Lung (tissue), 17 donors: ENCODE measurements at places on chromosomes 7 and 10. TPM values are rescaled to one million over a fixed set of nuclear protein-coding genes. Genes with fewer than 3 reads are reported as not detected.

- DNase-seq, result peak; percentile 97
Measured at GRCh38 chr10:31157123-31158010, 125.7 kb upstream of the ZNF438 start.

- peak; percentile 22 for DNase-seq
Measured at GRCh38 chr7:38660427-38661099, 29.4 kb upstream of the AMPH start.

- DNase-seq, result no peak
Measured at GRCh38 chr7:12173671-12174070, 37.4 kb upstream of the TMEM106B start.

DNA sequence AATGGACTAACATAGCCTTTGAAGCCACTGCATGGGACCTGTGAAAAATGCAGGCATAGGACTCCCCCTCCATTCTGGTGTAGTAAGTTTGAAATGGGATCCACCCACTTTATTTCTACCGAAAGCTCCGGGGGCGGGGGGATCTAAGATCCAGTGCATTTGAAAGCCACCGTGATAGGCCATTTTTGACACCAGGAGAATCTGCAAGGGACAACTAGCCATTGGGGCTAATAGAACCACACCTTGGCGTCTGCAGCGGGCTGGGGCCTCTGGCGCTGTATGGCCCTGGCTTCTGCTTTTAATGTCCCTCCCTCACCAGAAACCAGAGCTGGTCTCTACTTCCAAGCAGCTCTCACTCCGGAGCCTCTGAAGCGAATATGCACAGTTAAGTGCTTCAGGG, 60.1 kb upstream of the GPR26 start:
- DNase-seq, result no peak

Gene CLDN4
- 150 TPM for total RNA-seq

DNA sequence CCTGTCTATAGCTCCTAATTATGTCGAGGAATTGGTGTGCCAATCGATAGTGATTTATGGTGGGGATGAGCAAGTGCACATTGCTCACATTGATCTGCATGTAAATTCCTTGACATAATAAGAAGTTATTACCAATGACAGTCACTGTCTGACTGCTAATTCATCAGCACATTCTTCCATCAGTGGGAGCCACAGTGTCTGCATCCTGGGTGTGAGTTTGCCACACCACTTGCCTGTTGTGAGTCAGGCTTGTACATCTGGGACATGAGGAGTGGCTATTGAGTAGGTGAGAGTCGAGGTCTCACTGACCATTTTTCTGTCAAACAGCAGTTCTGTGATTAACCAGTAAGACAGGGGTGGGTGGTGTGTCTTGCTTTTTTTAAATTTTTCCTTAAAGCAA, 263.4 kb downstream of the LRMDA start:
- DNase-seq, result no peak

DNA sequence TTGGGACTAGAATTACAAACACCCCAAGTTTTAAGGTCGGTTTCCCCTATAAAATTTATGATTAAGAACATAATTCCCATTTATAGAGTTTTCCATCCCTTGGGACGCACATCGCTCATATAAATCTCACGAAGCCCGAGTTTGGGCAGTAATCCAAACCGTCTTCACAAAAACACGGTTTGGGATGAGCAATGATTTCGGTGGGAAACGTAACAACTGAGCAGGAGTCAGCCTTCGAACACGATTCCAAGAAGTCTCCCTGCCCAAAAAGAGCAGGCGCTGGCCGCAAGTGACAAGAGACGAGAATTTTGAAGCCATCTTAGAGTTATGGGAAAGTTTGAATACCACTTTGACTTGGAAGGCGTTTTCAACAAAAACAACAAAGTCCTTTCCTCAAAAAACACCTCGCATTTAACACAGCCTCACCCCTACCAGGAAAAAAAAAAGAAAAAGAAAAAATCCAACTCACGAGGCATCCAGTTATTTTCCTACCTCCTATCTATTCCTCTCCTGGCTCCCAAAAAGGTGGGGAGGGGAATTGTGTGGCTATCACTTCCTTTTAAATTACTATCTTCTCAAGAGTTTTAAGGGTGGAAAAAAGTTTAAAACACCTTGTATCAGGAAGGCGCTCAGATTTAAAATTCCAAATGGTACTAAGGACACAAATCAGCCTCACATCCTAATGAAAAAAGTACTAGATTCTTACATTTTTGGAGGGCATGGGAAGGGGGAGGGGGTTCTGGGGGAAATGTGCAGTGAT, 1.6 kb downstream of the SEPHS1 start:
- DNase-seq, result peak; percentile 79

- DNase-seq, result peak; percentile 69
Measured at GRCh38 chr10:109961174-109962001, 38.1 kb upstream of the XPNPEP1 start.

DNA sequence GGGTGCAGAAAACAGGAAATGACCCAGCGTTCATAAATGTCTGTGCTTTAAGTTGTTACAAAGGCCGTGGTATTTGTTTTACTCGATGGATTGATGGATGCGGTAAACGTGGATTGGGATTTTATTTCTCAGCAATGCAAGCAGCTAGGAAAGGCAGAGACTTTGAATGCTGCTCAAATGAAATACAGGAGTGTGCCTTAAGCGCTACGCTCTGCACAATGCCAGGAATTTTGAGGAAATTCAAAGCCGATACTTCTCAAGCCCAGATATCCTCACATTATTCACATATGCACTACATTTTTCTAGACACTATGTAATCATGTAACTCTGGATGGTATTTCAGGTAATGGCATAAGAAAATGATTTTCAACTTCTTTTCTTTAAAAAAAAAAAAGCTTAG, 514.3 kb upstream of the ADARB2 start:
- no peak for DNase-seq

GRCh38 chr10:16999665-17000451, 129.8 kb downstream of the CUBN start:
- peak; percentile 63 for DNase-seq

Gene OR2A1
- total RNA-seq, result not detected

Gene PTPRZ1
- total RNA-seq, result 11.6 TPM

Gene COPS6
- total RNA-seq, result 89.3 TPM

DNA sequence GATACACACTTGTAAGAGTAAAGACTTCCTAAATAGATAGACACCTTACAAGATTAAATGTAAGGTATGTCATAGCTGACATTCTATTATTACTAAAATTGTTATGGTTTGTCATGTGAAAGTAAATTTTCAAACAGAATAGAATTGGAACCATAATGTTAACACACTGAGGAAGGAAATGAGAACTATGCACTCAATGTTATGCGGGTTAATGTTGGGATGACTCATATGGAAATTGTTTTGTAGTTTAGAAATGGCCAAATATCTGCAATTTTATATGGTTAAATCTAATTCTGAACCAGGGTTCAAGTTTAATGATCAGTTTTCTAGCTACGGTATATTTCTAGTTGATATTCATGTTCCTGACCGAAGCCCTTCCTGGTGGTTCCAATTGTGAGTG, 214.2 kb upstream of the ADO start:
- DNase-seq, result no peak

- no peak for DNase-seq
Measured at GRCh38 chr7:124652237-124652636, 113.4 kb downstream of the GPR37 start.

GRCh38 chr10:15336211-15336610, 34.9 kb downstream of the FAM171A1 start:
- DNase-seq, result peak; percentile 55

DNA sequence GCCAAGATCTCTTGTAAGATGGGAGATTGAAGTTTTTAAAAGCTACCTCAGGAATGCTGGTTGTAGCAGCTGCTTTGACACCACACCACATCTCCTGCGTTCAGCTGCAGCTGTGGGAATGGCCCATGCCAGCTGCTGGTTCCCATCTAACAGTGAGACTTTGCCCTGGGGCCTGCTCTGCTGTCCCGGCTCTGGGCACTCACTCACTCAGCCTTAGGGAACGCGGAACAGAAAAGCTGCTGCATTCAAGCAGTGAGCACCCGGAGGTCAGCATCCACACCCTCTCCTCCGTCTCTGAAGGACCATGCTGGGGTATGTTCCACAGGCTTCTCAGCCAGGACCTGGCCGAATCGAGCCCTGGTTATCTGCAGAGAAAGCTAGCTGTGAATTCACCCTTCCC, 197.1 kb upstream of the CXCL12 start:
- DNase-seq, result no peak

Gene DBF4
- total RNA-seq, result 9.2 TPM

DNA sequence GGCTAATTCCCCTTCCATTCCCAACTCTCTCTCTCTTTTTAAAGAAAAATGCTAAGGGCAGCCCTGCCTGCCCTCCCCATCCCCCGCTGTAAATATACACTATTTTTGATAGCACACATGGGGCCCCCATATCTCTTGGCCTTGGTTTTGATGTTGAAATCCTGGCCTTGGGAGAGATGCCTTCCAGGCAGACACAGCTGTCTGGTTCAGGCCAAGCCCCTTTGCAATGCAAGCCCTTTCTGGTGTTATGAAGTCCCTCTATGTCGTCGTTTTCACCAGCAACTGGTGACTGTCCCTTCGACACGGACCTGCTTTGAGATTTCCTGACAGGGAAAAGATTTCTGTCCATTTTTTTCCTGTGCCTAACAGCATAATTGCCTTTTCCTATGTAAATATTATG, 3.0 kb downstream of the ADRA2A start:
- DNase-seq, result peak; percentile 22

- DNase-seq, result no peak
Measured at GRCh38 chr7:123023126-123023525, 27.6 kb upstream of the TAS2R16 start.

Gene NEUROG3
- not detected for total RNA-seq

- no peak for DNase-seq
Measured at GRCh38 chr10:20088061-20088701, 271.9 kb downstream of the PLXDC2 start.

DNA sequence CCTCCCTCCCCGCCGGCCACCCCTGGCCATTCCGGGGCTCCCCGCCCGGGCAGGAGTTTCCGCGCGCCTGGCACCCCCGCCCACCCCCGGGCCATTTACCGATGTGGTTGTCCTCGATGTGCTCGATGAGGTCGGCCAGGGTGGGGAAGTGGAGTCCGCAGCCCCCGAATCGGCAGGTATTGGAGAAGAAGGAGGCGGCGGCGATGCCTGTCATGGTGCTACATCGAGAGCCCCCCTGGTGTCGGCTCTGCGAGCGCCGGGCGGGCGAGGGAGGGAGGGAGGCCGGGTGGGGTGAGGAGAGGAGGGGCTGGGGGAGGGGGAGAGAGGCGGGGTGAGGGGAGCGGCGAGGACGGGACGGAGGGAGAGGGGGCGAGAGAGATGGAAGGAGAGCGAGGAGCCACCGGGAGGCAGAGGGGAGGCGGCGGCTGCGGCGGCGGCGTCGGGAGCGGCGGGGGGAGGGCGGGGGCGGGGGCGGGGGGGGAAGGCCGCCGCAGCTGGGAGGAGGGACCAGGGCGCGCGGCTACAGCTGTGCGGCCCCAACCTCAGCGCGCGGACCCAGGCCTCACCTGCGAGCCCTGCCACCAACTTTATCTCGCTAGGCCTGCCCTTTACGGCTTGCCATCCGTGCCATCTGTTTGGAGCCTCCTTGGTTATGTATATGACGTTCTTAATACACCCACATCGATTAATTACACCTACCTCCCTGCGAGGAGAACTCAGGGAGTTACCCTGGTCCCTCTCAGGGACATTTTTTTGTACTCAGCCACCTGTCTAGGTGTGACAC, at the start of gene JAZF1:
Gene JAZF1 (minus strand): TSS at position 432 of the 784 bp plus-strand sequence.
- DNase-seq, result peak; percentile 83

Gene FKBP6
- total RNA-seq, result not detected

- no peak for DNase-seq
Measured at GRCh38 chr7:28804990-28805389, 153.1 kb downstream of the TRIL start.

Gene C10orf67
- total RNA-seq, result 0.68 TPM
